ENCODE measurements at places on chromosomes 6 and 20.

GRCh38 chr20:21505810-21506530, 7.9 kb downstream of the NKX2-2 start:
- peak; percentile 63 for DNase-seq

DNA sequence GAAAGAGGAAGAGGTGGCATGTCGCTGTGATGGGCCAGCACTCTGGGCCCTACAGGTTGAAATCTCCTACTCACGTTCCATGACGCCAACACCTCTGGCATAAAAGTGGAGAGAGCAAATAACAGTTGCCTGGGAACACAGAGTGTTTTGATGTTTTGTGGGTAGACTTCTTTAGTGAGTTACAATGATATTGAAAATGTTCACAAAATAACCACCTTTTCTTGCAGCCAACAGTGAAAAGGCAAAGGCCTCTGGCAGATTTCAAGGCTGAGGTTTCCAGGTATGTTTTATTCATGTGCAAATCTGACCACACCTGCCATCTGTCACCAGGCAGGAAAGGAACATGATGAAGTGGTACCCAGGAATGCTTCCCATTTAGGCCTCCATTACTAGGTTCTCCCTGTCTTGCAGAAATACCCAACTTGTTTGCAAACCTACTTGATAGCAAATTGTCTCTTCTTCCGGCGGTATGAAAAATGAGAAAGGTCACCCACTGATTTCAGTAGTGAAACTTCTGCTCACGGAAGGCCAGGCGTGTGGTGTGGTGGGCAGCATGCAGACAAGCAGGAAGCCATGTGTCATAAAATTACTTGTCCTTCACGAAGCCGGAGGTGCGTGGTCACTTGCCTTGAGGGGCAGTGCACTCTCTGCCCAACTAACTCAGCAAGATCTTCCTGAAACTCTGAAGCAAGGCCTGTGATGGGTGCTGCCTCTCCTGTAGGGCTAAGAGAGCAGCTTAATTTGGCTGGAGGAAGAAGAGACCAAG, 299.1 kb upstream of the PRDM1 start:
- no peak for DNase-seq

GRCh38 chr6:1145768-1146218, 166.1 kb upstream of the FOXQ1 start:
- DNase-seq, result no peak

- DNase-seq, result no peak
These were observed 127.8 kb upstream of the MAP3K4 start for GRCh38 chr6:160863782-160864181.

- no peak for DNase-seq
These were observed 44.7 kb downstream of the VAPB start for GRCh38 chr20:58433759-58434158.

- DNase-seq, result no peak
These were observed 18.8 kb upstream of the MAPK13 start for GRCh38 chr6:36111526-36111925.

DNA sequence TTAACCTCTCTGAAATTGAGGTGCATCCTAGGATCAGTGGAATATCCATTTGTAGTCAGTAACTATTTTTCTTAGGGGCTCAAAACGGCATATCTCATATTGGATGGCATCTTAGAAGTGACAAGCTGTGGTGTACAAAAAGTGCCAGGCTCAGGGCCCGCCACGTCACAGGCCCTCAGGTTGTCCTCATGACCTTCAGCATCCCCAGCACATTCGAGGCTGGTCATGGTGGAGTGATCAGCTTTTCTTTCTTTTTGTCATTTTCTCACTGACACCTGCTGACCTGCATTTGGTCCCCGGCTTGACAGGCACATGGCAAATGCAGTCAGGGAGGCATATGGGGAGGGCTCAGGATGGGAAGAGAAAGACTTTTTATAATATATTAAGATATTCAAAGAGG, 7.1 kb upstream of the E2F1 start:
- no peak for DNase-seq

DNA sequence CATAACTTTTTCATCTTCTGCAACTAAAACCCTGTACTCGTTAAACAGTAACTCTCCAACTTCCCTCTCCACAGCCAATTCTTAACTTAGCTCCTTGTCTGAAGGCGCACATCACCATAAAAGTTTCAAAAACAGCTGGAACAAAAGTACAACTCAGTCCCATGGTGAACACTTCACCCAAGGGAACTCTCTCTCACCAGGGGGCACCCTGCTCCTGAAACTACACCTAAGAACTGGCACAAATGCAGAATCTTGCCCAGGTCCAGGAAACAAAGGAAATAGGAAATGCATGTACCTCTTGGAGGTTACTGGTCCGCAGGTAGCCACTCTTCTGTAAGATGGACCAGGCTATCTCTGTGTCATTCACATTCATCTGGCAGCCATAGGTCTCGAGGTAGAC, 6.6 kb downstream of the CDK5RAP1 start:
- no peak for DNase-seq

DNA sequence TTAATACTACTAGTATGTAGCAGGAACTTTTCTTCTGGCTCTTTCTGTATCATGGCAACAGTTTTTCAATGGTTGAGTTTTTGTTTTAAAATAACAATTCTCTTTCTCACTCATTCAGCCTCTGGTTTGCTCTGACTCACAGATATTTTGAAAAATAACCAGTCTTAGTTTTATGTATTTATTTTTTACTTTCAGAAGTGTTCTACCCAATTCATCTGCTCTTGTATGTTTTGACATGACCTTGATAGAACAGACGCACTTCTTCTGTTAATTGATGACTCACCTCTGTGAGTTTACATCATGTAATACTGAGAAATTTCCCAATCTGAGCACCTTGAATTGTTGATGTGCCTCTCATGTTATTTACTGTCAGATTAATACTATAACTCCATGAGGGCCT, 178.9 kb downstream of the SASH1 start:
- no peak for DNase-seq

DNA sequence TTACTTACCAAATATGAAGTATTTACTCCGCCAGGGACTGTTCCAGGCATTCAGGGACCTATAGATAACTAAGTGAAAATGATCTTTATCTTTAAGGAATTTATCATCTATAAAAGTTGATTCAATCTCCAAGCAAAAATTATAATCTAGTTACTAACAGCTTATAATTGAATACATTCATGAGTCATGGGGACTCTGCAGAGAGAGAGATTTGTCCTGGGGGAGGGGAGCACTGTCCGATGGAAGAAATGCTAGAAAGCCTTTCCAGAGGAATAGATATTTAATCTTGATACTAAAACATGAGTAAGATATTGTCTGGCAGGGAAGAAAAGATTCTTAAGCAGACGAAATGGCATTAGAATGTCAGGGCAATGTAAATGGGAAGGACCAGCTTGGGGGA, 139.3 kb downstream of the CD164 start:
- no peak for DNase-seq

DNA sequence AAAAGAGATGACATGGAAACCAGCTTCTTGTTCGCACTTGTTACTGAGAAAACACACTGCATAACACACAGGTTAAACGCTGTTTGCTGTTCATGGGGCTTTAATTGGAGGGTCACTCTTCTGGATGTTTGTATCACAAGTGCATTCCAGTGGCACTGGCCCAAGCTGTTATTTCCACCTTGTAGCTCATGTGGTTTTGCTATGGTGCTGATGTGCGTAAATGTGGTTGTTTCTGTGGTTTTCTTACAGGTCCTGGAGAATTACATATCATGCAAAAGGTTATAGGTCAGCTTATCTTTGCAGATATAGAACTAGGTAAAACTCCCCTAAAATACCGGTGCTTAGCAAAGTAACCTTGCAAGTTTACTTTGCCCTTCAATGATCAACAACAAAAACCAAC, 89.3 kb upstream of the AHI1 start:
- no peak for DNase-seq

DNA sequence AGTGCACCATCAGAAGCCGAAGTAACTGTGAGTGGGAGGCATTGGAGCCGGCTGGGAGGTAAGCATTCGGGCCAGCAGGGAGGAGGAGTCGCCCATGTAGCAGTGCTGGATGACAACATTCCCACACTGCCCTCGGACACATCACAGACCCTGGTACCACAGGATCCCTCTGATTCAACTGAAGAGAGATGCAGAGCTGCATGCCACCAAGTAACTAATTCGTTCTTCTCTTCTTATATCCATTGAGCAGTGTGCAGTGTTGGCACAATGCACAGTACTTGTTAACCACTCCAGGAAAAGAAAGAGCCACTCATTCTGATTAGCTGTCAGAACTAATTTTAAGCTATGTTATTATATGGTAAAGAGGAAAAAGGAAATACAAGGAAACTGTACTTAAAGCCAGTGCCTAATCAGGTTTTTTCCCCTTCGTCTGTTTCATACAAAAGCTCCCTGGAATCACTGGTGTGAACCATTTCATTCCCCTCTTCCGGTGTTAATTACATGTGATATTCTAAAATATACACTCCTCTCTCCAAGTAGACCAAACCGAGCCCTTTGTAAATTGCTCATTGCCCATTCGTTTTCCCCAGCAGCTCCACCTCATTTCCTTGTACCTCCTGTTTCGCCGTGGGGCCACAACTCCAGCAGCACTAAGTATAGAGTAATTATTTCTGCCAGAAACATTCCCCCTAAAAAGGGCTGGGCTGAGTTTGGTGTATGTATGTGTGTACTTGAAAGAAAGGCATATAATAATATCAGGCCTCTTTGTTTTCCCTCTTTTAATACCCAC, 32.4 kb upstream of the ADTRP start:
- no peak for DNase-seq

DNA sequence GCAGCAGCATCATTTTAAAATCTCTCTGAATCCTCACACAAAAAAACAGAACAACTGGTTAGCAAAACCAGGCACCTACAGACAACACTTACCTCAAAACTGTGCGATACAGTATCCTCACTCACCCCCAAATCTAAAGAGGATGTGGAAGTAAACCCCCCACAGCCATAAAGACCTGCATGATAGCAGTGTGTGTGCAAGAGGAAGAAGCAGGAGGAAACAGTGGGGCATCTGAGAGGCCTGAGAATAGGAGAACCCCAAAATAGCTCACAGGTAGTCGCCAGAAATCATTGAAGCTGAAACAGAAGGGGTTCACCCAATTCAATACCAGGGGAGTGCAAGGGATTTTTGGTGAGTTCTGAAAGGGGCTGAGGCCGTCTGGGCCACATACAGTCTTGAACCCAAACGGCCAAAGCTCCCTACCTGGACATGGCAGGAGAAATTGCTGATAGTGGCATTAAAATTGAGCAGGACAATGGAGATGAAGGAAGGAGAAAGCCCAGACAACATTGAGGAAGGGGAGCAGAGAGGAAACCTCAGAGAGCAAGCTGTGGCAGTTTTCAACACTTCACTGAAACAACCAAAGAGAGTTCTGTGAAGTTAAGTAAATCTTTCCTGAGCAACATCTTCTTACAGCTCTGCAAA, 129.7 kb downstream of the FIG4 start:
- DNase-seq, result no peak

GRCh38 chr6:142756215-142756630, 188.8 kb downstream of the HIVEP2 start:
- no peak for DNase-seq

DNA sequence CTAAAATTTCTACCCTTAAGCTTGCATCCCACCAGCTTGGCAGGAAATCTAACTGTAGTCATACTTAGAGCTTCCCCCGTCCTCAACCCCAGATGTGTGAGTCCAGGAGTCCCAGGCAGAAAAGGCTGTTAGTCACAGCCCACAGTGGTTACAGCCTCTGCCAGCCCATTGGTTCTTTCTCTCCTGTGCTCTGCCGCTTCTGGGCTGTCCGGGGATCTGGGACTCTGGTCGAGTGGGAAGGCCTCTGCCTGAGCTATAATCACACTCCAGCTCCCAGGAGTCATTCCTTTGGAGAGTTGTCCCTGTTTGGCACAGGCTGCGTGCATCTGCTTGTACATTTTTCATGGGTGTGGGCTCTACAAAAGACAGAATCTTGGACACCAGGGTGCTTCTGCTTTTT, 45.6 kb upstream of the FYN start:
- DNase-seq, result no peak

DNA sequence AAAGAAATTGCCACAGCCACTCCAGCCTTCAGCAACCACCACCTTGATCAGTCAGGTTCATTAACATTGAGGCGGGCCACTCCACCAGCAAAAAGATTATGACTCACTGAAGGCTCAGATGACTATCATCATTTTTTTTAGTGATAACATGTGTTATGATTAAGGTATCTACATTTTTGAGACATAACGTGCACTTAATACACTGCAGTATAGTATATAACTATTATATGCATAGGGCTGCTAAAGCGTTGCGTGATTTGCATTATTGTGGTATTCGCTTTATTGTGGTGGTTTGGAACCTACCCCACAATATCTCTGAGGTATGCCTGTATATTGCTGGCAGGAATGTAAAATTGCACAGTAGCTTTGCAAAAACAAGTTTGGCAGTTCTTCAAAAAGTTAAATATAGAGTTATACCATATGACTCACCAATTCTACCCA, 6.8 kb upstream of the RIPK1 start:
- no peak for DNase-seq

DNA sequence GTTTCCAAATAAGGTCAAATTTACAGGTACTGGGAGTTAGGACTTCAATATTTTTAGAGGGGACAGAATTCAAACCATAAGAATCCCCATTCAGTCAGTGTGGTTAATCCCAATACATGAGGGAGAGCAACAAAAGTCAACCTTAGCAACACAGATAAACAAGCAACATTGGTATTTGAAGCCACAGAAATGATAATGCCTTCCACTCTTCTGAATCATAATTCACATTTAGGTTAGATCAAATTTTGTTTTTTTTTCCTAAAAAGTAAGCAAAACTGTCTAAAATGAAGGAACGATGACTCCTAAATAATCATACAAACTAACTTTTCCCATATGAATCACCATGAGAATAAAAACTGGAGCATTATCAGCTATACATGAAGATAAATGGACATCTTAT, 246.0 kb upstream of the TENT5A start:
- DNase-seq, result no peak

- no peak for DNase-seq
These were observed 28.6 kb downstream of the AKAP7 start for GRCh38 chr6:131163886-131164285.

DNA sequence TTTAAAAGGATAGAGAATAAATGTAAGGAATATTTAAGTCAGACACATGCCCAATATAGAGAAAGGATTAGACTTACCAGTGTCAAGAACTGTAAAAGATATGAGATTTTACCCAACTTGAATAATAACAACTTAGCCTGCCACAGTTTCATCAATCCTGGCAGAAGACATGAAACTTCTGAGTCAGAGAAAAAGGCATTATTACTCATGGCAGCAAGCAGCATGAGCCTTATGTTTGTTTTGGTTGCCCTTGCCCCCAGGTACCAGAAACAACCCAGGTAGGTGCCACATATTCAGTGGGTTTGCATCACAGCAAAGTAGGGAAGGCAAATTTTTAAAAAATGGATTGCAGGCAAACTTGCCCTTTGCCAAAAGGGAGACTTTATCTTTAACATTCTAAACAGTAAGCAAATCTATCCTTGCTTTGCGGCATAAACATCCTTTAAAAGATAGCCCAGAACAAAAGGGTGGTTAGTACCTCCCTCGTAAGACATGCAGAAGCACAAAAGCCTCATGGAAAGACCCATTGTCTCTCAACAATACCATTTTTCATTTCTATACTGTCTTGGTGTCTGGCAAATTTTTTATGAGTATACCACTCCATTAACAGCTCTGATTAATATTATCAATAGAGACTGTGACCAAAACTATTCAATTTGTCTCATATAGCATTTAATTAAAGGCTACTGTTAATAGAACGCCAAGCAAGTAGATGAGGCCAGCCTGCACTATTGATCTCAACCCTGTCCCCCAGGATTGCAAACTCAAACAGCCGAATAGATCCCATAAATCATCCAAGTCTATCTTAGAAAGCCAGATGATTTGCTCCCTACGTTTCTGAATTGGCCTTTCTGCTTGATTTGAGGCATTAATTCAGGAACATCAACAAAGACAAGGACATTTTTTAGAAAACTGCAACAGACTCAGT, 185.1 kb downstream of the COL19A1 start:
- no peak for DNase-seq

- peak; percentile 51 for DNase-seq
These were observed 2.0 kb upstream of the PLCG1 start for GRCh38 chr20:41135187-41135887.

Measured in stimulated activated CD4-positive, alpha-beta T cell treated with anti-CD3 and anti-CD28 coated beads, Interleukin-2, amount 100 ng/mL, for 4 hours (primary cell).